ENCODE measurements at places on chromosomes 11 and 22. TPM values are rescaled to one million over a fixed set of nuclear protein-coding genes. Genes with fewer than 3 reads are reported as not detected.
A peak's percentile ranks its signal among the peaks of the same experiment; 100 is the strongest.

DNA sequence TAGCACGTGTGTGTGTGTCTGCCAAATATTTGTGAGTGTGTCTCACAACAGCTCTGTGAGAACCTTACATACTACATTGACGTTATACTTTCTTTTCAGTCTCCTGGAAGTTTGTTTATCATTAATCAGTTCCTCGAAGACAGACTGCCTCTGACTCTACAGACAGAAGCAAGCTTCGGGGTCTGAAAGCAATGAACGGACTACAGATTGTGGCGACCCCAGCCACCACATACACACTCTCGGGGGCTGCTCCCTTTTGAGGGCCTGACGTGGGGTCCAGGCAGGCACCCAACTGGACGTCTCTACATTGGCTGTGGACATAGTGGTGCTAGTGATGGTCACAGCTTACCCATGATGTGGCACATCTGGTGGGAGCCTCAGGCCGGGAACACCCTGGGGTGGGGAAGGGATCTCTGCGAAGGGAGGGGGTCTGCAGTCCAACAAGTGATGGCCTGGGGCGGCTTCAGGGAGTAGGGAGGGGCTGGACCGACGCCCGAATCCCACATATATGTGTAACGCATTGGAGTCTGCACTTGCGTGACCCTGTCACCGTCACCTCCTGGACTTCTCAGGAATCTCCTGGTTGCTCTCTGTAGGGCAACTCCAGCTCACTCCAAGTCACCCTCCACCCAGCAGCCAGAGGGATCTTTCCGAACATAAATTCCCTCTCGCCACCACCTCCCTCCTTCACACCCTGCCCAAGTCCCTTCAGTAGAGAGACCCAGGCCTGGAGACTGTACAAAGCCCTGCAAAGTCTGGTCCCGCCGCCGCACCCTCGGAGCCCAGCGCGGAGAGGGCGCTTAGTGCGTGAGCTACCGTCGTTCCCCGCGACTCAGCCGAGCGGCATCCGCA lies 30.4 kb upstream of the TRIM29 start:
- peak; percentile 35 for DNase-seq

DNA sequence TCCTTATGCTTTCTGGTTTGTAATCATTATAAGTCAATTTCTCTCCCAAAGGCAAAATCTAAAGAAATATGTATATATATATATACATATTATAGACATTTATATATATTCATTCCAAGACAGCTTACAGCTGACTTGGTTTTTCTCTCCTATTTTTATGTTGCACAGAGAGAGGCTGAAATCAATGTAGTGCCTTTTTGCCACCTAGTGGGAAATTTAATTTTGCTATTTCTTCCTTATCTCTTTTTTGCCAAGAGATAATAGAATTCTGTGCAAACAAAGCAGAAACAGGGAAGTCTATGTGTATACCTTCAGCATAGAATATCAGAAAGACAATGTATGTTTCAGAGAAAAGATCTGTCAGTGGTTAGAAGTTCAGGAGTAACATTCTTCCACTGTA lies 186.0 kb upstream of the ANO5 start:
- no peak for DNase-seq

- DNase-seq: no peak
Measured at GRCh38 chr11:117669062-117669461, 128.0 kb downstream of the DSCAML1 start.

DNA sequence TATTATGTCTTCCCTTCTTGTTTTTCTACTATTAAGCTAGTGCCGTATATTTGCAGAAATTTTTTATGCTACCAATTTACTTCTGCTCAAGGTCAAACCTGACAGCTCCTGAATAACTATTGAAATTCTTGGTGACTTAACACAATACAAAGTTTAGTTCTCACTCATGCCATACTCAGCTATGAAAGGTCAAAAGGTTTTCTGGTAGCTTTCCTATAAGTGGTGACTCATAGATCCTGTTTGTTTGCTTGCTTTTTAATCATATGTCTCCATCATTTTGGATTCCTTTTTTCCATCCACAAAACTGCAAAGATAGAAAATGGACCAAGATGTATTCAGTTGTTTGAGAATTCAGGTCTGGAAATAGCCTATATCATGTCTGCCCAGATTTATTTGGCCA lies 855.8 kb upstream of the LRRC4C start:
- no peak for DNase-seq

- no peak for DNase-seq
Measured at GRCh38 chr11:68037411-68038225, 1.2 kb upstream of the TCIRG1 start.

NTM gene
- 3.4 TPM for total RNA-seq

DNA sequence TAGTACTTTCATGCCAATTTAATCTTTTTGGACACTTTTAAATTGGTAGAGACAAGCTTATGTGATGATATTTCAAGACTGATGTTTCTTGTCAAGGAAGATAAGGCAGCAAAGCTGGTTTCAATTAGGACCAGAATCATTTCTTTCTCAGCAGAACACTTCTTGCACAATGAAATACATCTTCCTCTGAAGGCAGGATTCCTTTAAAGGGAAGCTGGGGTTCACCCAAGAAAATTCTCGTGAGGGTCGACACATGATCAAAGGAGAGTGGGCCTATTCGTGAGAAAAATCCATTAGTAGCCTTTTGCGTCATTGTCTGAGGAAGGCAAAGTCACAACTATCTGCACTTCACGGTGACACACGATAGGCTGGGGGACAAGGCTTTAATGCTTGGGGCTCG lies 17.6 kb downstream of the TTC12 start:
- DNase-seq: no peak

DNA sequence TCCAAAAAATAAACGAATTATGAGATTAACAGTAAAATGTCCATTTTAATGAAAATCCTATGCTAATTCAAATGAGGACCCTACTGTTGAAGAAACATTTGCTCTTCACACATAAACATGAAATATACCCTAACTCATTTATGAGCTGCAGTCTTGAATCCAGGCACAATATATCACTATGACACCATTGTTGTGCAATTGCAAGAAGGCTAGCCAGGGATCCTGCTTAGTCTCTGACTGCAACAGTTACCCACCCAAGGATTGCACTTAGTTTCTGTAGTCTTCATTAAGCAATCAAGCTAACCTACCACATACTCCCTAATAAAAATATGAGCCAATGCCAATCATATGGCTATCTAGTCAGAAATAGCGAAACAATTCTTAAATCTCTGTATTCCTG lies 981.0 kb upstream of the FAT3 start:
- no peak for DNase-seq

ACR gene
- 0.40 TPM for total RNA-seq

DNA sequence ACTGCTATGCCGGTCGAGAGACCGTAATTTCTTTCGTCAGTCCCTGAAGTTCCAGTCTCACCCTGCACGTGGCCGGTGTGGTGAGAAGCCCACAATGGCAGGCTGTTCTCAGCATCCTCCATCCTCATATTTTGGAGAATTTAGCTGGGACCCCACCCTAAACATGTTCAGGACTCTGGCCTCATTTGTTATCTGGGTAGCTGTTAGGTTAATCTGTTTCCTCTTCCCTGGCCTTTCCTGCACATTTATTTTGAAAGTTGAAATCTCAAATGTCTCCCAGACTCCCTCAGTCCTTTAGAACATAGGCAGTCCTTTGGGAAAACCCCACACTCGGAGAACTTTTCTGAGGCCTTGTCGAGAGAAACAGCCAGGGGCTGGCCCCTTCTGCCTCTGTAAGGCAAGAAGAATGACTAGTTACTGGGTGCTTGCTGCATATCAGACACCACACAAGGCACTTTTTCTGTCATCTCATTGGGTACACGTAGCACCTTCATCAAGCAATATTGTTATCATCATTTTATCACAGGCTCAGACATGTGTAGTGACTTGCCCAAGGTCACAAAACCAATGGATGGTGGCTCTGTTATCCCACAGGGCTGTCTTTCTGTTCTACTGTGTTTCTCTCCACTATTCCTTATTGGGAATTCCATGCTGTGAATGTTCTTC lies 109.3 kb upstream of the CRYBB3 start:
- DNase-seq: no peak

OR8D1 gene
- total RNA-seq: not detected

DNA sequence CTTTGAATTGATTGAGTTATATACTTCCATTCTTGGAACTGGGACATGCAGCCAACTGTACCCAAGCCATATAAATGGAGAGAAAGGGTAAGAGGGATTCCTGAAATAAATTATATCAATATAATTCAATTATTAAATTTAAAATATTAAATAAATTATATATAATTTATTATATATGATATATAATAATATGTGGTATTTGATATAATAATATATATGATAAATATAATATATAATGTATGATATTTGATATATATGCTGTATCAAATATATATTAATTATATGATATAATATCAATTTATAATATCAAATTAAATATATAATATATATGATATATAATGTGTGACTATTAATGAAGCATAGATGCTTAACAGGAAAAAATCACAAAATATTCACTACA lies 677.0 kb downstream of the NELL1 start:
- no peak for DNase-seq

- DNase-seq: no peak
Measured at GRCh38 chr11:93497596-93497995, 45.6 kb downstream of the SMCO4 start.

KRTAP5-10 gene
- total RNA-seq: not detected

GRCh38 chr11:112631333-112631732 lies 329.9 kb upstream of the NCAM1 start:
- DNase-seq: no peak

OR52M1 gene
- total RNA-seq: not detected

MS4A15 gene
- not detected for total RNA-seq

DNA sequence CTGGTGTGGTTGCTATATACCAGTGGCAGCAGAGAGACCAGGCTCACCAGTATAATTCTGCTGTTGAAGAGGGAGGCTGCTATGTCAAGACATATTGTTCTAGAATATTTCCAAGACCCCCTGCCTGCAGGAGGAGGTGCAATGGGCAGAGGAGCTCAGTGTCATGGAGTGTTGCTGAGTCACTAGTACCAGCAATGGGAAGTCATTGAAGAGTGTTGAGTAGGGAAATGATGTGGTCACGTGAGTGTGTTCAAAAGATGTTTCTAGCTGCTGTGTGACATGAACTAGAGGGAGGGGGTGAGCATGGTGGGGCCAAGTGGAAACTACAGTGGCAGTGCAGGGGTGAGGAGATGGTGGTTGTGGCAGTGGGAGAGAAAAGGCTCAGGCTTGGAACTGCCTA lies 76.3 kb upstream of the BIRC3 start:
- DNase-seq: no peak

GRCh38 chr11:70072861-70073755 lies 5.0 kb upstream of the ANO1 start:
- no peak for DNase-seq

- no peak for DNase-seq
Measured at GRCh38 chr11:111417766-111418435, 38.8 kb upstream of the POU2AF1 start.

TOMT gene
- total RNA-seq: not detected

GRCh38 chr11:8360086-8360828 lies 96.6 kb upstream of the LMO1 start:
- DNase-seq: no peak

GRCh38 chr11:45320371-45320770 lies 34.2 kb upstream of the SYT13 start:
- peak; percentile 19 for DNase-seq

- no peak for DNase-seq
Measured at GRCh38 chr22:29260031-29260560, 7.7 kb downstream of the RHBDD3 start.

GRCh38 chr22:39122772-39123470 lies 25.9 kb downstream of the APOBEC3H start:
- no peak for DNase-seq

GAL3ST1 gene
- 0.32 TPM for total RNA-seq

DNA sequence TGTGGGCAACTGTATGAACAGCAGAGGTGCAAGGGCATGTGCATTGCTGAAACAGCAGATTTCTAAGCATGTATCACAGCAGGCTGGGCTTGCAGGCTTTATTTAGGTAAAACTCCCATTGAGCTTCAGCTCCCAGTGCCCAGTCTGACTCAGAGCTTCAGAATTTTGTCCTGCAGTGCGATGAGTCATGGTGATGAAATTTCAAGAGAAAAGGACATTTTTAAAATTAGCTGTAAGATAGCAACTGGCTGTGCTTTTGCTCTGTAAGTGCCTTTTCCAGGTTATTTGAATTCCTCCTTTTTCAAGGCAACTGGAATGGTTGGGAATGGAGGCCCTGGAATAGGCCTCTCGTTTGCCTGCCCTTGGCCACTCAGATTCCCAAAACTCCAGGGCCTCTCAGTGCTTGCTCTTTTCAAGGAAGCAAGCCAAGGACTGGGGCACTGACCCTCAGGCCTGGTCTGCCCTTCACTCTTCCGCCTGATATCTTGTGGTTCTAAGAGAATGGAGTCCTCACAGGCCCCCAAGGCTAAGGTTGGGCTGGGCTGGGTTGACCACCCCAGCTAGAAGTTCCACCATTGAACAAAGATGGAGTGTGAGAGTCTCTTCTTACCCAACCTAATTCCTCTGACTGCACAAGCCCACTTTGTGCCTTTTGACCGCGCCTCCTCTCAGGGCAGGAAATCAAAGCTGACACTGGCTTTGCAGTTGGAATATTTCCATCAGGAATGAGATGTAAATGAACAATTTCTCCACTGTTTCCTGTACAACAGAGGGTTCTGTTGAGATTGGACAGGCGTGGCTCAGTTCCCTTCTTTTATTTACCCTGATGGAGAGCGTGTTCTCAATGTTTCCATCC lies 59.5 kb upstream of the PRSS23 start:
- DNase-seq: no peak

GRCh38 chr11:96254087-96254486 lies 88.9 kb downstream of the MAML2 start:
- DNase-seq: no peak

DNA sequence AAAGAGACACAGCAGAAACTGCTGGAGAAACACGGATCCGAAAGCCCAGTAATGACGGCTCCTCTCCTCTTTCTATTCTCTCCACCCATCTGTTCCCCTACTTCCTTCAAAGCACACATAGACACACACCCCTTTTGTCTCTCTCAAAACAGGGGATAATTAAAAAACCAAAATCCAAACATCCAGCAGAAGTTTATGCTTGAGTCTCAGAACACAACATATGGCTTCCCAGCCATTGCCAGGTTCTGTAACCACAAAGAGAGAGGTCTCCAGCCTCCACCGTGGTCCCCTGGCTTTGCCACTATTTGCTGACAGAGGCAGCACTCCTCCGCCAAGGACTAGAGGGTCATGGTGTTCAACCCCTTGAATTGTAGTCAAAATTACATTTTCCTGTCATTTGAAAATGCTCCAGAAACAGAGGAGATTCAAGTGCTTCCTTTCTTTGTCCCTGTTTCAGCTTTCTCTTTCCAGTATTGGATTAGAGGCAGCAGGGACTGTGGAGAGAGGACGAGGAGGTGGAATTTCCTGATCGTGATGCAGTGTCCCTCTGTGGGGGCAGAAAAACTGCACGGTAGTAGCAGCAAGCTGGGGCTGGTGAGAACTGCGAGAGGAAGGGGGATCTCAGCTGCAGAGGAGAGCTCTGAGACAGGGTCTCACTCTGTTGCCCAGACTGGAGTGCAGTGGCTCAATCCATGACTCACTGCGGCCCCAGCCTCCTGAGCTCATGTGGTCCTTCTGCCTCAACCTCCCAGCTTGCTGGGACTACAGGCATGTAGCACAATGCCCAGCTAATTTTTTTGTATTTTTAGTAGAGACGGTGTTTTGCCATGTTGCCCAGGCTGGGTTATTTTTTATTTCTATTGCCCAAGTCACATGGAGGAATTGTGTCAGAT lies 60.3 kb downstream of the UBASH3B start:
- no peak for DNase-seq

Data from cardiac septum (tissue), 1 donor.